Endothelial cell of umbilical vein (primary cell): ENCODE measurements at places on chromosomes 13 and 19. TPM values are rescaled to one million over a fixed set of nuclear protein-coding genes. Genes with fewer than 3 reads are reported as not detected.
A peak's percentile ranks its signal among the peaks of the same experiment; 100 is the strongest.

TSSK6 gene
- 0.76 and 1.7 TPM in 2 replicates for polyA plus RNA-seq

C19orf85 gene
- not detected in 2 replicates for polyA plus RNA-seq

CCDC70 gene
- not detected in 2 replicates for polyA plus RNA-seq

MCOLN1 gene
- 60.9 and 84.6 TPM in 2 replicates for polyA plus RNA-seq

IZUMO2 gene
- not detected in 2 replicates for polyA plus RNA-seq

GPR18 gene
- not detected in 2 replicates for polyA plus RNA-seq

INAFM1 gene
- polyA plus RNA-seq, result 2.8 and 3.0 TPM in 2 replicates

SIGLEC8 gene
- polyA plus RNA-seq, result not detected in 2 replicates

CEACAM8 gene
- polyA plus RNA-seq, result not detected in 2 replicates

PRTN3 gene
- polyA plus RNA-seq, result not detected in 2 replicates

OXGR1 gene
- not detected in 2 replicates for polyA plus RNA-seq

FOSB gene
- 9.8 and 10.7 TPM in 2 replicates for polyA plus RNA-seq

- no peak for DNase-seq
These were observed 3.6 kb downstream of the TRIP10 start for GRCh38 chr19:6743066-6743465.

DNA sequence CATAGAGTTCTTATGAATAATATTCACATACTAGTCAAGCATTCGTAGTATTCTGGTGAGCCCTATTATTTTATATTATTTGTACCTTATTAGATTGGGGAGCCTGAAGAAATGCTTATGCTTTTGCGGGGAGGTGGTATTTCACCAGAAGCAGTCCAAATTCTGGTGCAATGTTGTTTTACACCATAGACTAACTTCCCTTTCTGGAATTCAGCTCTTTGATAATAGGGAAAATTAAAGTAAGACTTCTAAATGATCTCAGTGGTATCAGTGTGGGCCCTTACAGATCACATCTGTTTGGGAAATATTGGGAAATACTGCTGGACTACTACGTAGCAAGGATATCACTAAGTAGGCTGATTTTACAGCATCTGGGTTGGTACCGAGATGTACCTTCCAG is 34.2 kb downstream of the KCTD12 start:
- no peak for DNase-seq

DNA sequence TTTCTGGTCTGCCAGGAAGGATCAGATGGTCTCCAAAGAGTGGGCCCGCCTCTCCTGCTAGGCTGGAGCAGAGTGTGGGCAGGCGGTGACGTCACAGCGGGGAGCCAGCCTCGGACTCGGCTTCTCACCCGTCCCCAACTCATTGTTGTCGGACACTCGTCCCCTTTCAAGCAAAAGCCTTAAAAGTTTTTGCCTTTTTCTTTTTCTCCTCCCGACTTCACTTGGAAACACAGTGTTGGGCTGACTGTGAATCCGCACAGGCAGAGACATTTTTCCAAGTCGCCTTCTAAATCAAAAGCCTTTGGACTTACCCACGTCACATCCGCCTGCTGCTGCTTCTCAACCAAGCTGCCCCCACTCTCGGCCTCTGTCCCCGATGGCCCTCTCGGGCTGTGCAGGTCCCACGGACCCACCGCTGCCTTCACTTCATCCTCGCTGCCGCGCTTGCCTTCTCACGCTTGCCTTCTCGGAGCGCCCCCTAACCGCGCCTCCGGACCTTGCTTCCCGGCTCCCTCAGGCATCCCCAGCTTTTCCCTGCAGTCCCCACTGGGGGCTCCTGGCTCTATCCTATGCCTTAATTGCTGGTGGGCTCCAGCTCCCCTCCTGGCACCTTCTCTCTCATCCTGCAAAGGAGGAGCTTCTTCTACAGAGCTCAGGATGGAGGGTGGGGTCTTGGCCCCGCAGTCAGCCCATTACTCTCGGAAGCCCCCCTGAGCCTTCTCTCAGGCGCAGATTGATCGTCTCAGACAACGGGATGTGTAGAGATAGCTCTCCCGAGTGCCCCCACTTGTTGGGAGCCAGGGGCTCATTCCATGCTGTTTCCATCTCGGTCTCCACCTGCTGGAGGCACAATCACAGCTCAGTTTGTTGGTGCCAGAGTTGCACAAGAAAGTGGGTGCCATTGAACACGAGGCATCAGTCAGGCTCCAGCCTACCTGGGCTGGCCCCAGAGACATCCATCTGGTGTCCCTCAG is 3.9 kb upstream of the ZNF135 start:
- no peak for DNase-seq

- no peak for DNase-seq
These were observed 10.3 kb downstream of the COG6 start for GRCh38 chr13:39665763-39666162.

GRCh38 chr13:88329066-88329465 is 657.9 kb downstream of the SLITRK5 start:
- DNase-seq, result no peak

- peak; percentile 69 for DNase-seq
These were observed 3.5 kb downstream of the STARD13 start for GRCh38 chr13:33281951-33282595.

- DNase-seq, result no peak
These were observed 227.4 kb downstream of the LHFPL6 start for GRCh38 chr13:39375601-39376000.

DNA sequence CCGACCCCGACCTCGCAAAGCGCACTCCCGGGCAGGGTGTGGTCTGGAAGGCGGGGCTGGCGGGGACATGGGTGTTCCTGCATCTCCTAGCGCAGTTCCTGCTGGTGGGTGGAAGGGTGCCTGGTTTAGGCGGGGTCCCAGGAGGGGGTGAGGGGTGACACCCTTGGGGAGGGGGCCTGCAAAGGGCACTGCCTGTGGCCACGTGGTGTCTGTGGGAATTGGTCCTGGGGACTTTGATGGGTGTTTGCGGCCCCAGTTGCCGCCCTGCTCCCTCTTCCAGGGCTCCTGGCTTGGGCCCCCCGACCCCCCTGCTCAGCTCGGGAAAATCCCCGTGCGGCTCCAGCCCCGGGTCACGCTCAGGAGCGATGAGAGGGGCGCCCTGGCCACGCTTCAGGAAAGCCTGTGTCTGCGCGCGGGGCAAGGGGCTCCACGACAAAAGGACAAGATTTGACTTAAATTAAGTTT is 19.1 kb downstream of the WTIP start:
- no peak for DNase-seq

DNA sequence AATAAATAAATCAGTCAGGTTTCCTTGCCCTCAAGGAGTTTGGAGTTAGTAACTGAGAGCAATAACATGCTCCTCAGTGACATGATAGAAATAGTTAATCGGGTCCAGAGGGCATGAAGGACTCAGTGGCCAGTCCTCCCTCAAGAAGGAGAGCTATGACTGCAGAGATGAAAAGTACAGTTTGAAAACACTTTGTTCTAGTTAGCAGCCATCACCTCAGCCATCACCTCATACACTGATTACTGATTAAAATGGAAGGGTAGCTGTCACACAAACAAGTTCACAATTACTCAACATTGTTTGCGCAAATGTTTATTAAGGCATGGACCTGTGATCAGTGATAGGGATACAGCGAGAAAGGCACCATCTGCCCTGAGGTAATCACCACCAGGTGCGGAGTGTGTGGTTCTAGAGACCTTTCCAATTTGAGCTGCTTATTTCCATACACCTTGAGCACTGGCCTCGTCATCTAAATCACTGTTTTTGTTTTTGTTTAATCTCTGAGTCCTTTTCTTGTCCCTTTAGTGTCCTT is 85.3 kb upstream of the RAP2A start:
- DNase-seq, result no peak

- DNase-seq, result peak; percentile 45
These were observed at the start of gene GMIP for GRCh38 chr19:19643158-19644053. TSS of gene GMIP (minus strand) at chr19:19643657. CDS start at chr19:19643529, 128 bp downstream.

GRCh38 chr13:32376642-32377415 is 51.1 kb downstream of the N4BP2L1 start:
- no peak for DNase-seq

DNA sequence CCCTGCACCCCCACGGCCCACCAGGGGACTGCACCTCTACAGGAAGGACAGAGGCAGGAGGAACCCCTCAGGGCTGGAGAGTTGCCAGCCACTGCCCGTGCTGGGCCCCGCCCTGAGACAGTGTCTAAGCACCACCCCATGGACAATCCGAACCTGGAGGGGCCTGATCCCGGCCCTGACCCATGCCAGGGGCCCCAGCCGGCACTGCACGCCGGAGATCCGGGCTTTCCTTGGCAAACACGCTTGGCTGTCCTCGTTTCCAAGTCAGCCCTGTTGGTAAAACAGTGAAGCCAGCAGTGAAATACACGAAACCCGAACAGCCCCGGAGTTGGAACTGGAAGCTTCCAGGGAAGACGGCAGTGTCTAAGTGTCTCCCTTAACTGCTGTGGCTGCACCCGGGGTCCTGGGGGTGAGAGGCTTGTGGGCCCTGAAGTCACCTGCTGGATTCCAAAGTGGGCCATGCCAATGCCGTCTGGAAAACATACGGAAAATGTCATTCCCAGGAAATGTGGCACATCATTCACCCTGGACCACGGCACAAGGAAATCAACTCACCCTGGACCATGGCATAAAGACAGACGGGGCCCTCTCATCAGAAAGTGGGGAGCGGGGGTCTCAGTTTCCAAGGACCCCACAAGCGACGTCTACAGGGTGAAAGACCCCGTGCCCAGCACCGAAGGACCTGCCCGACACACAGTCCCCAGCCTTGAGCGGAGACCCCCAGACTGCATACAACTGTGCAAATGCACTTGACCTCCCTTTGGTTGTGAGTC is 30.9 kb downstream of the RASA3 start:
- DNase-seq, result no peak

- no peak for DNase-seq
These were observed 776 bp upstream of the NCLN start for GRCh38 chr19:3184847-3185460.

- DNase-seq, result no peak
These were observed 31.1 kb downstream of the RYR1 start for GRCh38 chr19:38464421-38465082.

GRCh38 chr13:31848621-31849020 is 109.3 kb downstream of the RXFP2 start:
- no peak for DNase-seq

- DNase-seq, result no peak
These were observed 8.3 kb downstream of the RPS19 start for GRCh38 chr19:41868120-41868988.

GRCh38 chr13:22099585-22099984 is 428.7 kb downstream of the FGF9 start:
- no peak for DNase-seq

- no peak for DNase-seq
These were observed 20.5 kb downstream of the ZNF607 start for GRCh38 chr19:37699057-37699456.

DNA sequence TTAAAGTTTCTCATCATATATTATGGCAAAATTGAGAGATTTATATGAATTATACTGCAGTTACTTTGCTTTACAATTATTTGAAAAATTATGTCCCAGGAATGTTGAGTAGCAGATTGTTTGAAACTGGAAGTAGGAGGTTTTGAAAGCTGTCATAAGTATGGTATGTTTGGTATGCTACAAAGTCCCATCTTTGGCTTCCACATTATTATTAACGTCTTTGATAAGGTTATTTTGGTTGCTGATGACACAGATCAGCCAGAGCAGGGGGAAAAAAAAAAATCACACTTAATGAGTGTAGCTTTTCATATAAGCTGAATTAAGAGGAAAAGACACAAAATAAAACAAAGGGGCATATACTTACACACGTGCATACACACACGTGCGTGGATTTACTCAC is 130.1 kb downstream of the SLITRK1 start:
- no peak for DNase-seq

DNA sequence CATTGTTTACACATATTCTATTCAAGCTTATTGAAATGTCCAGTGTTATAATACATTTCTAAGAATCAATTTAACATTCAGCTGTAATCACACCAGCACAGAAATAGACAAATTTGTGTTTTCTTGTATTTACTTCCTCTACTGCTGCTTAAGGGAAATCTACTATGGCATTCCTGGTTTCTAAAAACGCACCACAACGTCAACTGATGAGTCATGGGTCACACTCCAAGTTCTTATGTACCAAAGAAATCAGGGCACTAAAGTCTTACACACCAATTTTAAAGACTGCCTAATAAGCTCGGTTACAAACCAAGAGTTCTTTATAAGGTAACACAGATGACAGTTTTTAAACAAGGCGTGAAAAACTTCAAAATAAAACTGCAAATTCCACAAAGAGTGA is 13.2 kb downstream of the LNX2 start:
- peak; percentile 85 for DNase-seq

GRCh38 chr13:91902291-91902690 is 503.9 kb downstream of the GPC5 start:
- DNase-seq, result no peak

GRCh38 chr13:31046711-31047279 is 114.3 kb downstream of the TEX26 start:
- DNase-seq, result no peak

- DNase-seq, result no peak
These were observed 14.4 kb upstream of the POP4 start for GRCh38 chr19:29591670-29592069.

DNA sequence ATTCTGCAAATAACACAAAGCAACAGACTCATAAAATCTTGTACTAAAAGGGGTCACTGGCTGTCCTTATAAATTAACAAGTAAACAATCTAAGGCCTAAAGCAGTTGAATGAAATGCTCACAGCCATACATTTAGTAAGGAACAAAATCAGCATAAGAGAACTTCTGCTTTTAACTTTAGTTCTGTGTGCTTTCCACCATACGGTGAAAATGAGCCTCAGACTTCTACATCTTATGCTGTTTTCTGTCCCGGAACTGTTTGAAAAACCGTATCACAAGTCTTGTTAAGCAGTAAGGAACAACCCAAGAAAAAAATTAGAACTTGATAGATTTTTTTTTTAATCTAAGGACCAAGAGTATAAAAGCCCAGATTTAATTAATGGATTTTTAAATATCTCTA is 549.1 kb upstream of the MIR17HG start:
- no peak for DNase-seq

DNA sequence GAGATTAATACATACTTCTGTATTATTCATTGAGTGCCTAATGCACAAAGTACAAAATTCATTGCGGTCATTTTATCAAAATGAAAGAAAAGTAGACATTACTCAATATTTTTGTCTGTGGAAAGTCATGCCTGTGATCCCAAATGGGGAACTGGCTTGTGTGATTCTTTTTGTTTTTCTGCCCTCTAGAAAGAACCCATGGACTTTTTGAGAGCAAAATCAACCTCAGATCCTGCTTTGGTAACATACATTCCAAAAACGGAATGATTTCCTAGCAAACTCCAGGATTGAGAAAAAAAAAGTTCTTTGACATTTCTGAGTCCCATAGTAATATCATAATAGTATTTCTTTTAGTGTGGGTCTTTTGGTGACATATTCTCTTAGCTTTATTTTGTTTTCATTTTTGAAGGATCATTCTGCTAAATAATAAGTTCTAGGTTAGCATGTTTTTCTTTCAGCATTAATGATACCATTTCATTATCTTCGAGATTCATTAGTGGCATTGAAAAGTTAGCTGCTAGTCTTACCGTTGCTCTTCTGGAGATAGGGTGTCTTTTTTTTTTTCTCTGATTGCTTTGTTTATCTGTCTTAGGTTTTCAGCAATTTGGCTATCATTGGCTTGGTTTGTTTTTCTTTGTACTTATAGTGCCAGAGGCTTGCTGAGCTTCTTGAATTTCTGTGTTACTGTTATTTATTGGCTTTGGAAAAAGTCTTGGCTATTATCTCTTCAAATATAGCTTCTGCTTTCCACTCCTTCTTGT is 102.4 kb upstream of the CSNK1A1L start:
- DNase-seq, result no peak
